Non-pigmented ciliary epithelial cell (primary cell): ENCODE measurements at places on chromosomes 2 and 18.

- no peak for DNase-seq
These were observed 75.2 kb downstream of the TMEFF2 start for GRCh38 chr2:192119536-192119935.

DNA sequence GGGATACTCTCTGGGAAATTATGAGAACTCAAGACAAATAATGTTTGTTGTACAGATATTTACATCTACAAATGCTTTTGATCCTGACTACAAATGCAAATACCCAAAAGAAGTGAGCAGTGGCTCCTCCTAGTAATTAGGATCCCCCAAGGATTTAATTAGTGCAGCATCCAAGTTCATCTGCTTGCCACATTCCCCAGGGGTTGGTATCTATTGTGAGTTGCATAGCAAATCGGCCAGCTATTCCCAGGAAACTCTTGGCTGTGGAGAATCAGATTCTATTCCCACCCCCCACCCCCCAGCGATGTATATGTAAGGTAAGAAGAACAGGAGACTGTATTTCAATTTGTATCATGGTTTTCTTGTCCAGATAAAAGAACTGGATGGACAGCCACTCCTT, 725.1 kb upstream of the CDH7 start:
- DNase-seq, result no peak

- DNase-seq, result no peak
These were observed 163.0 kb downstream of the FAM210A start for GRCh38 chr18:13563390-13563805.

DNA sequence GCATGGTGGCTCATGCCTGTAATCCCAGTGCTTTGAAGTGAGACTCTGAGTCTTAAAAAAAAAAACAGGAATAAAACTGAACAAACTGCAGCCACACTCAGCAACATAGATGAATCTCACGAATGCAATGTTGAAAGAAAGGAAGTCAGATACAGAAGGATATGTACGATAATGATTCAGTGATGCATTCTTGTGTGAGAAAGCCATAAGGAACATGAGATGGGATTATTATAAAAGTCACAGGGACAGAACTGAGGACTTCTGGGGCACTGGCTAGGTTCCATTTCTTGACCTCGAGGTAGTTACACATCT, 56.9 kb upstream of the SMAD2 start:
- no peak for DNase-seq

DNA sequence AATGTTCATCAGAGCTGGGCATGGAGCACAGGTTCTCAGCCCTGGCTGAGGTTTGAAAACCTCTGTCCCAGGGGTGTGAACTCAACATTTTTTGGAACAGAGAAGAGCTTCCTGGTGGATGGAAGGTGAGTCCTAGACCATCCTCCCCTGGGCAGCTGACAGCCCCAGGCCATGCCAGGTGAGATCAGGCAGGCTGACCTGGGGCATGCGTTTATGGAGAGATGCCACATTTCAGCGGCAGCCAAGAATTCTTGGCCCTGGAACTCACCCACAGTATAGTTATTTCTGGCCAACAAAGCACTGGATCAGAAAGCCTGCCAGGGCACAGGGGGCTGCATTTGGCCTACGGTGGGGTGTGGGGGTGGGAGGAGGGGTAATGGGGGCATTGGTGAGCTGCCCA, 83.8 kb downstream of the EDAR start:
- no peak for DNase-seq

DNA sequence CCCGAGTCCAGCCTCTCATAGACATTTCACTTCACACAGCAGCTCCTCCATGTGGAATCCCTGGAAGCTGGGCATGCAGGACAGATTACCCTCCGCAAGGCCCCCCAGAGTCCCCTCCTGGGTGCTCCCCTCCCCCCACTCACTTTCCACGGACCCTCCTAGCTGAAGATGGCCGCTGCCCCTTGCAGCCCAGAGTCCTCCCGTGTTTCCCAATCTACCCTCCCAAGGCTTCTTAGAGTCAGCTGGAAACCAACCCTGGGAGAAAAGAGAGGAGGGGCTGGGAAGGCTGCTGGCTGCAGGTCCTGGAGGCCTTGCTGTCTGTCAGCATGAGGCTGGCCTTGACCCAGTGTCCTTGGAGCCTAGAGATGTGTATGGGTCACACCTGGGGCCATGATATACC, 49.0 kb upstream of the HAAO start:
- DNase-seq, result no peak

GRCh38 chr2:133413863-133414262, 154.4 kb downstream of the NCKAP5 start:
- DNase-seq, result no peak
